GM23338 (cell line): ENCODE measurements at places on chromosomes 6 and 20.

GRCh38 chr6:95866732-95867131 lies 149.0 kb upstream of the FUT9 start:
- DNase-seq, result peak; percentile 67

DNA sequence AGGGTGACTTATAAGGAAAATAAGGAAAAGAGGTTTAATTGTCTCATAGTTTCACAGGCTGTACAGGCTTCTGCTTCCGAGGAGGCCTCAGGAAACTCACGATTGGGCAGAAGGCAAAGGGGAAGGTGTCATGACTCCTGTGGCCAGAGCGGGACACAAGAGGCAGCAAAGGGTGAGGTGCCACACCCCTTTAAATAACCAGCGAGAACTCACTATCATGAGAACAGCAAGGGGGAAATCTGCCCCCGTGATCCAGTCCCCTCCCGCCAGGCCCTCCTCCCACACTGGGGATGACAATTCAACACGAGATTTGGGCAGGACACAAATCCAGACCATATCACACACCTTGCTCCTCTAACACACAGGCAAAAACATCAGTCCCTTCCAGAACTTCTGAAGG lies 254.0 kb downstream of the DLL1 start:
- DNase-seq, result no peak

- DNase-seq, result no peak
Observed at GRCh38 chr20:57879779-57880570, 170.2 kb upstream of the PMEPA1 start.

DNA sequence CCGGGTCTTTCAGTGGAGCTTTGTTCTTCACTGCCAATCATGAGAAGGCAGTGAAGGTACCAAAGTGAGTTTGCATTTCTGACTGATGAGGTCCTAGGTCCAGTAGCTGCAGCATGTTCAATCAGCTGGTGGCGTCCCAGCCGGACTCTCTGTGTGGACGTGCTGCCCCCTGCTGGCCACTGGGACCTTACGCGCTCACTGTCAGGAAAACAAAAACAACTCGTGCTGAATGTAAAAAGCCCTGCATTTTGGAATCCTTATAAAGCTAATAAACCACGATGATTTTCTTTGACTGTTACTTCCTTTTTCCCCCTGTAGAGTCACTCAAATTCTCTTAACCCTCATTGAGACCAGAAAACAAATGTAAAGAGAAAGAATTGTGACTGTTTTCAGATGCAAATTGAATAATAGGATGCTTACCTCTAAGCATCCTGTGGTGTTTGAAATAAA lies 4.9 kb upstream of the CD24 start:
- peak; percentile 97 for DNase-seq

GRCh38 chr6:33894438-33894837 lies 90.6 kb upstream of the MLN start:
- DNase-seq, result no peak

DNA sequence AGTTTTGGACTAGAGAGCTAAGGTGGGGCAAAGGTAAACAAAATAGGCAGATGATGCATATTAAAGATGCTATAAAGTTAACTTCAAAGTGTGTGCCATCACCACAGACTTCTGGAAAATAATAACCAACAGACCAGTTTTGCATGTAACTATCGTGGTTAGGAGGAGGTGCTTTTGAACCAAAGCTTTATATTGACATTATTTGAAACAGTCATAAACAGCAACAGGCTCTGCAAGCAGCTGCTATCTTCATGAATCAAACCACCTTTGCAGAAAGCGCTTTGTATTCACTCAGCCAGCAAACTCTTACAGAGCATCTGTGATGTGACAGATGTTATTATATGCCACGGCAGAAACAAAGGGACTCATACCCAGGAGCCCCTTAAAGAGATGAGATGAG lies 81.9 kb downstream of the CRYBG1 start:
- no peak for DNase-seq

DNA sequence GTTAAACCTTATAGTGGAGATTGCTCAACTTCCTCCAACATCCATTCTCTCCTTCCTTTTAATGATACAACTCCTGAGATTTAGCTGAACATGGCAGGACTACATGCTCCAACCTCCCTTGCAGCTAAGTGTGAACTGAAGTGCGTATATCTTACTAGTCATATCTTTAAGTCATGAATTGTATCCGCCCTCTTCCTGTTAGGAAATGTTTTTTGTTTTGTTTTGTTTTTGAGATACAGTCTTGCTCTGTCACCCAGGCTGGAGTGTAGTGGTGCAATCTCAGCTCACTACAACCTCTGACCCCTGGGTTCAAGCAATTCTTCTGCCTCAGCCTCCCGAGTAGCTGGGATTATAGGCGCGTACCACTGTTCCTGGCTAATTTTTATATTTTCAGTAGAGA lies 8.8 kb upstream of the OSTM1 start:
- DNase-seq, result no peak

DNA sequence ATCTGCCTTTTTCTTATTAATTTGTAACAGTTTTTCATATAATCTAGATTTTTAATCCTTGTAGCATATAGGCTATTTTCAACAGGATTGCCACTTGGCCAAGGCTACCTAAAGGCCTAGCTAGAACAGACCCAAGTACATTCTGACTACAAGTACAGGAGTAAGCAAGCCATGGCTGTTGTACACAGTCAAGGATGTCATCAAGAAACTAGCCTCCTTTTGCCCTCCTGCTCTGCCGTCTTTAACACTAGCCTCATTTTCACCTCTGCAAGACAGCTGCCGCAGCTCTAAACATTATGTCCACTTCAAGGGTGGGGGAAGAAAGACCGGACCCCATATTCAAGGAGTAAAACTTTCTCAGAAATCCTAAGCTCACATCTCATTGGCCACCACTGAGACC lies 45.1 kb downstream of the EPB41L2 start:
- DNase-seq, result no peak
